ENCODE measurements at places on chromosomes 6 and 20.

DNA sequence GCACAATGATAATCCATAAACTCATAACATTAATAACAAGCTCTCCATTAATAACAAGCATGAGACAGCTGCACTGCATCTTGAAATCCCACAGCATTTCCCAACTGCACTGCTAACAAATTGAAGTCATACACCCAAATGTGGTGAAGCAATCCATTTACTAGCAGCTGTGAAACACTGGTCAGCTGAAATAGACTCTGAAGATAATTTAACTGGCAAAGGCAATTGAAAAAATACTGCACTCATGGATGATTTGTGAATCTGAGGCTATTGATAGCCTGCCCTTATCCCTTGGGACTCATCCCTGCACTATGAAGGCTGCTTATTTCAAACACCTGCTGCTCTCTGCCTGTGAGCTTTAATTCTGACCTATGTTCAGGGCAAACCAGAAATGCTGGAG, 49.1 kb upstream of the PLCB1 start:
- peak; percentile 90 for DNase-seq

DNA sequence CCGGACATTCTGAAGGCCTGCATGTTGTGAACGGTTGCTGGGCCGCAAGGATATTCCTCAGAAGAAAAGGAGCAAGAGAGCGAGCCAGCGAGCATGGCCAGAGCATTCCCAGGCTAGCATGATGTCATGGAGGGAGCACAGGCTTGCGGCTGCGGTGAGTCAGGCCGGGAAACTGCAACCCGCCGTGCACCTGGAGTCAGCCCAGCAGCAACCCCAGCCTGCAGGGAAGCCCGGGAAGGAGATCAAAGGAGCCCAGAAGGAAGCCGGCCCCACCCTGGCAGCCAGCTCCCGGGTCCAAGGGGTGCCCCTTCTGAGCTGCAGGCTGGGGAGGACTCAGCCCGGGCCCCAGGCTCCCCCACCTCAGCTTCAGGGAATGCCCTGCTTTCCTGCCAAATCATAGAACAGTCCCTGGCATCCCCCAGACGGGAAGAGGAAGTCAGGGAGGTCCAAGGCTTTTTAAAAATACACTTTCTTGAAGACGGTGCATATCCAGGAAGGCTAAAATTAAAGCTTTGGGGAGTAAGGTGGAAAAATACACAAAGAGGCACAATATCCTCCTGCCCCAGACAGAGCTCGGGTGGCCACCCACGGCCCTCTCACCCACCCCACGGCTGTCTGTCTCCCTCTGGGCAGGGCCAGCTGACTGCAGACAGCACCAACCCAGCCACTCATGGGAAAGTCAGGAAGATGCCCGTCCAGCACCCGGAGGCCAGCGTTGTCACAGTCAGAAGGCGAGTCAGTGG, 53.7 kb downstream of the BMP7 start:
- peak; percentile 77 for DNase-seq

DNA sequence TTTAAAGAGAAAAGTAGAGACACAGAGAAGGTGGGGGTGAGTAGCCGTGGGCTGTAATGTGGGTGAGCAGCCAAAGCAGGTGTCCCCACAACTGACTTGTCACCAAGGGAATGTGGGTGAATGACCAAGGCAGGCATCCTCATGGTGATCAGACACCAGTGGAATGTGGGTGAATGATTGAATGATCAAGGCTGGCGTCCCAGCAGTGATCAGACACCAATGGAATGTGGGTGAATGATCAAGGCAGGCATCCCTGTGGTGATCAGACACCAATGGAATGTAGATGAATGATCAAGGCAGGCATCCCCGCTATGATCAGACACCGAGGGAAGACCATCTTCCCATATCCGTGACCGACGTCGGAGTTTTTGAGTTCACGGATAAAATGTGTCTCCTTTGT, 49.8 kb upstream of the OR14J1 start:
- DNase-seq: no peak

GRCh38 chr6:158860279-158860865, 41.2 kb upstream of the EZR start:
- no peak for DNase-seq

- no peak for DNase-seq
Observed at GRCh38 chr20:58021481-58021880, 207.0 kb downstream of the ANKRD60 start.

DNA sequence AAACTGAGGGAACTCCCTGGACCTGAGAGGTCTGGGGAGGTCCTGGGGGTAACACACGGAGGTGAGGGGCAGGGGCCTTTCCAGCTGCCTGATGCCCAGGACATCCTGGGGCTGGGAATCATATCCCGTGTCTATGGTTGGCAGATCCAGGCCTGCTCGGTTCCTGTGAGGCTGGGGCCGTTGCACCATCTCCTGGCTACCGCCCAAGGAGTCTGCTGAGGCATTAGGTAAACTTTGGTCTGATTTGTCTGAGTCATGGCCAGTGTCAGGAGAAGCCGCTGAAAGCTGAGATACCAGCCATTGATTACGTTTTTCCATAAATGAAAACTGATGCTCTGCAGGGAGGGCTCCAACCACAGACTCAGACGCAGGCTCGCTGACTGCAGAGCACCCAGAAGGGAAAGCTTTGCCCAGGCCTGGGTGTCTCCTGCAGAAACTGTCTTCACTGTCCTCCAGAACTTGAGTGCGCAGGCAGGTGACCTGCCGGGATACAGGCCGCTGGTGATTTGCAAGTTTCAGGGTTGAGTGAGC, 14.2 kb downstream of the TRAF3IP2 start:
- peak; percentile 99 for DNase-seq

Measured in iris pigment epithelial cell (primary cell).